Activated effector memory CD4-positive, alpha-beta T cell treated with Interleukin-2 at 50 U/mL for 16 hours (primary cell): ENCODE measurements at places on chromosomes 5 and 9.

DNA sequence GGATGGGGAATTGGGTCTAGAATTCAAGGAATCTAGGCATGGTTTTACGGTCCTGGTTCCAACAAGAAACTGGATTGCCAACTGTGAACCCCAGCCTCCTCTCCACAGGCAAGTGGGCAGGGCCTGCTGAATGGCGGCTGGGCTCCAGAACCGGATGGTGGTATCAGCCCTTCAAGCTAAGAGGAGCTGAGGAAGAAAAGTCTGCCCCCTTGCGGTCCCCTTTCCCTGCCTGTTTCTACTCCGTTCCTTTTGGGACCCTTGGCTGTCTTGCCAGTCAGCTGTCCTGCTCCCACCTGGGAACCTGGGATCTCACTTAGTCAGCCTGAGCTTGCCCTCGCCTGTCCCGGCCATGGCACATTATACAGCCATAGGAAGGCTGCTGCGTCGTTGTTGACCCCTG is 234.4 kb upstream of the DAPK1 start:
- DNase-seq: no peak

DNA sequence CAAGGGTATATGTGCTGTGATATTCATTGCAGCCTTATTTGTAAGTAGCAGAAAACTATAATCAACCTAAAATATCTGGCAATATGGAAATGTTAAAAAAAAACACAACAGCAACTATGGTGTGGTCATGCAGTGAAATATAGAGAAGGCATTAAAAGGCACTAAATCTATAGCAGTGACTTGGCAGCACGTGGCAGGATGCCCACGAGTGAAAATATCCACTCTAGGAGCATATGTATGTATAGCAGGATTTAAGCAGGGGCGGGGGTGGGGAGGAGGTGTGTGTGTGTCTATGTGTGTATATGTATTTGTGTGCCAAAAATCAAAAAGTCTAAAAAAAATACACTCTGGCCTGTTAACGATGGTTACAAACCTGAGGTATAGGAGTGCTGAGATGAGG is 115.6 kb downstream of the RPS23 start:
- no peak for DNase-seq

DNA sequence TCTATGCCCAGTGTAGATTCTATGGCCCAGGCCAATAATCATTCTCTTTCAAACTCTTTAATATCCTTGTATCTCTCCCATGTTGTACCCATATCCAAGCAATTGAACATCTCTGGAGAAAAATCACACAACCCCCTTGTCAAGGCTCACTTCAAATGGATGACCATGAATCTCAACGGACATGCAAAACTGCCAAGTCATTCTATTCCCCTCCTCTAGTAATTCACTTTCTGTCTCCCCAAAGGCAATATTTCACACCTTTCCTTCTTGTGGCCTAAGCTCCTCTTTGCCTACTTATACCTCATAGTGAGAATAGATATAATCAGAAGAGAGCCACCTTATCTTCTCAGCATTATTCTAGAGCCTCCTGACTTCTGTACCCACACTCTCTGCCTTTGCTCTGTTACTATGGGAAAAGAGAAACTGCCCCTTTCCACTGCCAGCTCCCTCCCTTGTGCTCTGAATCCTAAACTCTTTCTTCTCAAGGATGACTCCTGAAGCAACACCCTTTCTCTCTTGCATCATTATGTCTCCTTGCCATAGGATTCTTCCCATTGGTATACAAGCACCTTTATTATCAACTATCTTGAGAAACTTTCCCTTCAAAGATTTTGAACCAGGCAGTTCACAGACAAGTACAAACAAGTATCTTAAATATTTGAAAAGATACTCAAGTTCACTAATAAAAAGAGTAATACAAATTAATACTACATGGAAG is 66.1 kb downstream of the RPS23 start:
- DNase-seq: no peak

DNA sequence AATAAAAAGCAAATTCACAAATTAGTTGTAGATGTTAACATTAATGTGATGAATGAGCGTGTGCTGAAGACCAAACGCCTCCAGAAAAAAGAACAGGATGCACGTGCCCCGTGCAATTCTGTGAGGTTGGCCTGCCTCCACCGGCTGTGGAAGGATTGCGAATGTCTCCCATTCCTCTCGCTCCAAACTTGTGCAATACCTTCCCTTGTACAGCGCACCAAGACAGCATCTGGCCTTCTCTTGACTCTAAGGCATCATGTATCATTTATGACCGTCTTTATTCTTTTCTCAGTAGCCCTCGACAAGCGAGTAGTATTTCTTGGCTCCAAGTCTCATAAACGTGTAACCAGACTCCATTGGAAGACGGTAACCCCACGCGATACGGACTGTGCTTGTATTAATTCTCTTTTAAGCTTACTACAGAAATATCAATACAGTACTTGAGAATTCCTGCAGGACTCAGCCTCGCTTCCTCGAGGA is 1.5 kb upstream of the TESK1 start:
- DNase-seq: no peak

GRCh38 chr5:107541400-107541799 is 129.3 kb downstream of the EFNA5 start:
- no peak for DNase-seq

DNA sequence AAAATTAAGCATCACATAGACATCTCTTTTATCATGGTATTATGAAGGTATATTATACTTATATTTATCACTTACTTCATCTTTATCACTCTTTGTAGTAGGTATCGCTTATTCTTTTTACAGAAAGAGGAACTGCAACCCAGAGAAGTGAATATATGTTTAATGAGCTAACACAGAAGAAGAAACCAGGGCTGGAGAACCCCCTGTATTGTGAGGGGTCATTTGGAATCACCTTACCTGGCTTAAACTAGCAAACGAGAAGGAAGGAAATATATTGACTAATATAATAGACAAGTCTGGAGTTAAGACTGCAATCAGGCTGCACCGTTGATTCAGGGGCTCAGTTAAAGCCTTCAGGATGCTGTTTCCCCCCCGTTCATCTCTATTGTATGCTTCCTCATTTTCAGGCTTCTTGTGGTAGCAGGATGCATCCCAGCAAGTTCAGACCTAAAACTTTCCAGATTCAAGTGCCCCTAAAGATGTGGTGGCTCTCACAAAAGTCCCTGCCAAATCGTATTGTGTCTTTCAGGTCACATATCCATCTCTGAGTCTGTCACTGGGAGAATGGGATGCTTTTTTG is 146.4 kb downstream of the GCNT1 start:
- DNase-seq: no peak
